Mesenteric fat pad (tissue), 1 donor: ENCODE measurements at places on chromosomes 5 and 9. TPM values are rescaled to one million over a fixed set of nuclear protein-coding genes. Genes with fewer than 3 reads are reported as not detected.

GRCh38 chr5:59829386-59829785 lies 64.1 kb downstream of the PDE4D start:
- DNase-seq: no peak

GRCh38 chr9:16825971-16826625 lies 44.4 kb downstream of the BNC2 start:
- no peak for DNase-seq

SPATA31D4 gene
- total RNA-seq: not detected

DNA sequence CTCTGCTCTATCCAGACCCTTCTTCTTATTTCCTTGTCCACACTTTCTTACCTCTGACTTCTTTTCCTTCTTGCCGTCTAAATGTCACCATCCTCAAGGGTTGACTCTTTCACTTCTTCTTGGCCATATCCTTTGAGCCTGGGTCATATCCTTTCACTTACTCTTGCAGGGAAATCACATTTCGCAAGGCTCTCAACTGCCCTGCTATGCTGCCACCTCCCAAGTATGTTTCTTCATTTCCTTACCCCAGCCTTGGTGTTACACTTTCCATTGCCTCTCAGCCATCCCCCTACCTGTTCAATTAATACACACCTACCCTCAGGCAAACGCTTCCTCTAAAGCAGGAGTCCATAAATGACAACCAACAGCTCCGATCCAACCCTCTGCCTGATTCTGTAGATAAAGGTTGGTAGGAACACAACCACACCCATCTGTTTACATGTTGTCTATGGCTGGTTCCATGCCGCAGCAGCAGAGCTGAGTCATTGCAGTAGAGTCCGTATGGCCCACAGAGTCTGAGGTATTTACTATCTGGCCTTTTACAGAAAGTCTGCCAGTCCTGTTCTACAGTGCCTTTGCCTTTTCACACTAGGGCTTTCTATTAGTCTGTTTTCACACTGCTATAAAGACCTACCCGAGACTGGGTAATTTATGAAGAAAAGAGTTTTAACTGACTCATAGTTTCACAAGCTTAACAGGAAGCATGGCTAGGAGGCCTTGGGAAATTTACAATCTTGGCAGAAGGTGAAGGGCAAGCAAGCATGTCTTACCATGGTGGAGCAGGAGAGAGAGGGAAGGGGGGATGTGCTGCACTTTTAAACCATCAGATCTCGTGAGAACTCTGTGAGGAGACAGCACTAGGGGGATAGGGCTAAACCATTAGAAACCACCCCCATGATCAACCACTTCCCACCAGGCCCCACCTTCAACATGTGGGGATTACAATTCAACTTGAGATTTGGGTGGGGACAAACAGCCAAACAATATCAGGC lies 97.9 kb downstream of the SV2C start:
- DNase-seq: no peak

DNA sequence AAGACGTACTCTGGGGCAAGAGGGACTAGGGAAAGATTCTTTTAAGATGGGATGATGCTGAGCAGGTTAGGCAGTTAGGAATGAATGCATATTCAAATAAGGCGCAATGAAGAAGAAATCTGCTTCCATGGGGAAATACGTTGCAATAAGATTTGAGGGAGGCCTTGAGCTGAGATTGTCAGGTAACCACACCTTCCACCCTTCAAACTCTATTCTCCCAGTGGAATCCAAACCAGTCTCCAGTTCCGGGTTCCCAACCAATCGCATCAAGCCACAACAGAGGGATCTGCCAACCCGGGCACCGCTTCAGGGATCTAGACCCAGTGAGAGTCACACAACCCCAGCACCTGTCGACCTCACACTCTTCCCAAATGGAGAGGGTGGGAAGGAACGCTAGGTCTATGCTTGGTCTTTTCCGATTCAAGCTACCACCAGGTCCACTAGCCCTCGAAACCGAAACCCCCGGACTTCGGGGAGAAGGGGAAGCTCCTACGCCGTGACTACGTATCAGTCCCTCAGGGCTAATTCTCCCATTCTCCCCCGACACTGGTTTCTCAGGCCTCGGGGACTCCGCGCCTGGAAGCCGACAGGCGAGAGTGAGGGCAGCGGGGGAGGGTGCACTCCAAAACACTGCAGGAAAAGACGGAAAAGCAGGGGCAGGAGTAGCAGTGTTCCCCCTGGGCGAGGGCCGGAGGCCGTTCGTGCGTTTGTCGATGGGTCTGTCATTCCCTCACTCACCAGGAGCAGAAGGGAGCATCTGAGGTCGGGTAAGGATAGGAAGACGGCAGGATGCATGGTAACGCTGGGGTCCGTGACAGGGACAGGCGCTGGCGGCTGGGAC lies 534 bp downstream of the ERP44 start:
- no peak for DNase-seq

DNA sequence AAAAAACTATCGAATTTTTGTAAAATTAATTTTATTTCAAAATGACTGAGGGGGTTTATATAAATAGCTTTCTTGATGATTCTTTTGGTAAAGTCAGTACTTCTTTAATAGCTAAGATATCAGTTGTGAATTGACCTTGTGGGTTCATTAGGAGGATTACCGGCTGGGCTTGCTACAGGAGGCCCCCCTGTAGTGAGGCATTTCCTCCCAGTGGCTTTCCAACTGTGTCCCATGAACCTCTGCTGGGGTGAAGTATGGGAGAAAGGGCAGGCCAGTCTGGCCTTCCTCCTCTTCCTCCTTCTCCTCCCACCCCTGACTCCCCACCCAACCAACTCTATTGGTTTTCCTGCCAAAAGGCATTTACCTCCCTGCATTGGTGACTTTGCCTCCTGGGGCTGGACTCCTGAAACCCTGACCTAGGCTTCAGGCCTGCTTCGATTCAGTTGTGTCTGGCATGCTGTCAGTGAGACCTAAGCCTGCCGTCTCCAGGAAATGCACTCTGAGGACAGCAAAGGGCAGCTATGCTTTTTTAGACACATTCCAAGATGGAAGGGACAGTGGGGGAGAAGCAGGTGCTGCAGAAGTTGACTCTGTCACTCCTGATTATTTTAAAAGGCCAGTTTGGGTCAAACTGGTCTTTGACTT lies 144.8 kb downstream of the HSPA4 start:
- peak; percentile 51 for DNase-seq

SYK gene
- total RNA-seq: 26.7 TPM

GRCh38 chr5:67221487-67222242 lies 25.1 kb upstream of the CD180 start:
- DNase-seq: no peak

GRCh38 chr9:16475996-16476395 lies 394.5 kb downstream of the BNC2 start:
- no peak for DNase-seq

DNA sequence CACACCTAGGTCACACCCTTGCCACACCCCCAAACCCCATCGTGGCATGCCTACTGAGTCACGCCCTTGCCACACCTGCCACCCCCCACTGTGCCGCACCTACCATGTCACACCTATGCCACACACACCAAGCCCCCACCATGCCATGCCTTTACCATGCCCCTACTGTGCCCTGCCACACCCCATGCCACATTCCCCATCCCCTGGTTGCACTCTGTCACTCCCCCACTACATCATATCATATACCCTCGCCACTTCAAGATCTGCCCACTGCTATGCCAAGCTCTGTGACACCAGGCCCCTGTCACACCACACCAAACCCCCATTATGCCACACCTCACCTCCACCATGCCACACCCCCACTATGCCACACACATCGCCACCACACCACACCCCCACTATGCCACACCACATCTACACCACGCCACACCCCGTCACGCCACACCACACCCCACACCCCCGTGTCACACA lies 101.2 kb downstream of the OLFM1 start:
- no peak for DNase-seq

TEX48 gene
- not detected for total RNA-seq

DNA sequence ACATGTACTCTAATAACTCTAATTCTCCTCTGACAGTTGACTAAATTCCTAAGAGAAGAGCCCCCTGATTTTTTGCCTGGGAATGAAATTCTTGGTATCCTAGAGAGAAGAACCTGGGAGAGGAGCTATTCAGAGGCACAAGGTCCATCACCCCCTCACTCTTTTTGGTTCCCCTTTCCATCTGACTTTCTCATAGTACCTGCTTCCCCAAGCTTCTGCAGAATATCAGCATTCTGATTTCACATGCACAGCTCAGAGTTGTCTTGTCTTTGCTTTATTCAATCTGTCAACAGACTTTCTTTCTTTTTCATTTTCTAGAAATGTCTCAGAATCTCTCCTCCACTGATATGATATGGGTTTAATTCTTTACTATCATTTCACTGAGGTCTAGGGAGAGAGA lies 141.5 kb upstream of the FBXL17 start:
- no peak for DNase-seq

- DNase-seq: no peak
Observed at GRCh38 chr5:111245654-111246053, 21.5 kb downstream of the CAMK4 start.

GRCh38 chr5:102711525-102712385 lies 43.4 kb upstream of the PAM start:
- no peak for DNase-seq

DNA sequence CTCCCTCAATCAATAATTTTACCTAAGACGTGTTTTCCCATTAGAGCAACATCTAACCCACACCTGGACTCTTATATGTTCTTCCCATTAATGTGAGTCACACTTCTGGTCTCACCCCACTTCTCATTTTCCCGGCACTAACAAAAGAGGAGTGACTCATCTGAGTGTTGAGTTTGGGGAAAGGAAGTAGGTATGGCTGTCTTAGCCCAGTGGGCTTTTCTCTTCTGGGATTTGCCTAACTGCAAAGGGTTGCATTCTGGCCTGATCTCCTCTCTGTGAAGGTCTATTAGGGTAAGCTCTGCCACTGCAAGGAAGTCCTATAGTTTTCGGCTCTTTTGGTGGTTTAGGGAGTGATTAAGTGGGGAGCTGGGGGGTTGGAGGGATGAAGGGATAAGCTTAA lies 195.6 kb downstream of the KIAA0825 start:
- no peak for DNase-seq

ZMYND19 gene
- 18.6 TPM for total RNA-seq

DNA sequence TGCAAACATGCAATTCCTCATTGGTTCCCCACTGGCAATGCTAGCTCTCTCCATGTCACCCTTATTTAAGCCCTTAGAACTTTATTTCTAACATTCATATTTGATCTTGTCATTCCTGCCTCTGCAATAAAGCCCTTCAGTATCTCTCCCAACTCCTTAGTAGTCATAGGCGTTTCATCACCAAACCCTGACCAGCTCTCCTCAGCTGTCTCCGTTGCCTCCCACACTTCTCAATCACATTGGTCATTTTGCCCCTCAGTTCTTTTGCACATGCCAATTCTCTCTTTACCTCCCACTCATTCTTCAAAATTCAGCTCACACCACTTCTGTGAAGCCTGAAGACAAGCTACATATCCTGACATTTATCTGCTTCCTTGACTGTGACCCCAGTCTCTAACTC lies 2.8 kb upstream of the RUSC2 start:
- no peak for DNase-seq

DNA sequence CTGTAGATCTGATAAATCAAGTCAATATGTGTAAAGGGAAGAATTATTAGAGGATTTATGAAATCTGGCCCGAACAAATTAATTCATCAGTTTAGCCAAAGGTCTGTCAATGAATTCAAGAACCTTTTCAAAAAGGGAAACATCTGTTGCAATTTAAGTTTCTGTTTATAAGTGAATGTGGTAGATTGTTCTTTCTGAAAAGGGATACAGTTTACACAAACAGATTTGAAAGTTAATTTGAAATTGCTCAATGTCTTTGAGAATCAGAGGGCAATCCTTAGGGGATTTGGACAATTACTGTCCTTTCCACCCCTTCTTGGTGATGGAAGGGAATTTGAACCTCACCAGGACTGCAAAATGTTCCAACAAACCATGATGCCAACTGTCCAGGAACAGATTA lies 29.7 kb upstream of the ERCC6L2 start:
- no peak for DNase-seq

GRCh38 chr9:69425136-69425801 lies 100.3 kb downstream of the ENTREP1 start:
- DNase-seq: no peak

TAF11L10 gene
- not detected for total RNA-seq

PAXX gene
- total RNA-seq: 29.4 TPM

DNA sequence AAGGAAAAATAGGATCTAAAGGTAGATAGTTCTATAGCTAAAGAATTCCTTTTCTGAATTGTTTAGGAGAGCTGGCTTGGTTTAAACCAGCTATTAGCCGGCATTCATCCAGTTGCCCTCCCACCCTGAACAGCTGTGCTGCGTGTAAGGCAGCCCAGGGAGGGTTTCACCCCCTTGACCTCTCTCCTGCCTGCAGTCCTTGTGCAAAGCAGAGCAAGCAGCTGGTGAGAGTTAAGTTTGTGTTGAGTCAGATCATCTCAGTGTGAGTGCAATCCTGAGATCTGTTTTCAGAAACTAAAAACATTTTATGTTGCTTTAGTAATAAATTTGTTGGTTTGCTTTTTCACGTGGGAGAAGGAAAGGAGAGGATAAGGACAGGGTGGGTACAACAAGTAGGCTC lies 13.0 kb downstream of the SLC25A25 start:
- no peak for DNase-seq

DNA sequence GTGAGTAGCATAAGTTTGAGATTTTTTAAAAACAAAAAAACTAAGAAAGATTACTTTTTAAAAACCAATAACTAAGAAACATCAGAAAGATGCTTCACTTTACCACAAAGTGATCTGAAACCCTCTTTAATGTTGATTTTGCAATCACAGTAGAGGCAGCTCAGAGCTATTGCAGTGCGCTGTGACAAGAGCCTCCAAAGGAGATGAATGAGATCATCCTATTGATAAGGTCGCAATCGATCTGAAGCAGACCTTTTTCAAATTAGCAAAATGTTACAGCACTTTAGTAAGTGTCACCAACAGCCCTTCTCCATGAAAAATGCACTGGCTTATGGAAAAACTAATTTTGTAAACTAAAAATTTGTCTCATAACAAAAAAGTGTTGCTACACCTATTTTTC lies 284.6 kb upstream of the EFNA5 start:
- DNase-seq: no peak

DNA sequence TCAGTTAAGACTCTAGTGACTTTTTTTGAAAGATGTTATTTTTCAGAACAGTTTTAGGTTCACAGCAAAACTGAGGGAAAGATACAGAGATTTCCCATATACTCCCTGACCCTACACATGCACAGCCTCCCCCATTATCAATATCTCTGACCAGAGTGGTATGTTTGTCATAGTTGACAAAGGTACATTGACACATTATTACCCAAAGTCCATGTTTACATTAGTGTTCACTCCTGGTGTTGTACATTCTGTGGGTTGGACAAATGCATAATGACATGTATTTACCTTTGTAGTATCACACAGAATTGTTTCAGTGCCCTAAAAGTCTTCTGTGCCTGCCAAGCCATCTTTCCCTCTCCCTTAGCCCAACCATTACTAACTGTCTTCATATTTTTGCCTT lies 470.7 kb upstream of the DMAC1 start:
- no peak for DNase-seq

DNA sequence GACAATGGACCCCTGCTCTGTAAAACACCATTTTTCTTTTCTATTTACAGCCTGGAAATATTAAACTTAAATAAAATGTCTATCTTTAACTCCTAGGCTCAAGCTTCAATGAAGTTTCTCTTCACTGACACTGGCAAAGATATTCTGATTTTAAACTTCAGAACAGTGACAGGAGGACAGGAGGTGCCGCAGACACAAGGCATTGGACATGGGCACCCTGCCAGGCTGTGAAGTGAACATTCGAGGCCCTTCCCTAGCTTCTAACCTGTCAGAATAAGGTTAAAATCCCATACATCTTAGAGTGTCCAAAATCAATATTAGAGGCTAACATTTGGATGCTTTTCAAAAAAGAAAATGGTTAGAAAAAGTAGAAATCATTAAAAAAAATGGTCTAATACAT lies 9.2 kb downstream of the SEMA5A start:
- DNase-seq: no peak
